Posterior cingulate gyrus (tissue), 11 donors: ENCODE measurements at places on chromosomes 4 and X.

DNA sequence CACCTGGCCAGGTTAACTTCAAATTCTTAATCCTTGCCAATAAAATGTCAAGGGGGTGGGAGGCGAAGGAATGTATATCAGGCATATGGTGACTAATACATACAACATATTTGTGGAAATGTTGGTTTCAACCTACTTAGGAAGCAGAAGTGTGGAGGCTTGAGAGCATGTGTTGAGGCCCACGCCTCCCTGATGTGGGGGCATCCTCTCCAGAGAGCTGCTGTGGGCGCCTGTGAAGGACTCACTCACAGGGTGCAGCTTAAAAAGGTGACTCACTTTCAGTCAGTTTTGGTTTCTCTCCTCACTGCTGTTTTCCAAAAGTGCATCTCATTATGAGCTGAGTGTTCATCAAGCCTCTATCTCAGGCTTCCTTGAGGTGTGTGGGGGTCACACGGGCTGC, 27.5 kb downstream of the LNX1 start:
- no peak for DNase-seq

- no peak for DNase-seq
Measured at GRCh38 chr4:78179196-78179595, 122.1 kb downstream of the FRAS1 start.

DNA sequence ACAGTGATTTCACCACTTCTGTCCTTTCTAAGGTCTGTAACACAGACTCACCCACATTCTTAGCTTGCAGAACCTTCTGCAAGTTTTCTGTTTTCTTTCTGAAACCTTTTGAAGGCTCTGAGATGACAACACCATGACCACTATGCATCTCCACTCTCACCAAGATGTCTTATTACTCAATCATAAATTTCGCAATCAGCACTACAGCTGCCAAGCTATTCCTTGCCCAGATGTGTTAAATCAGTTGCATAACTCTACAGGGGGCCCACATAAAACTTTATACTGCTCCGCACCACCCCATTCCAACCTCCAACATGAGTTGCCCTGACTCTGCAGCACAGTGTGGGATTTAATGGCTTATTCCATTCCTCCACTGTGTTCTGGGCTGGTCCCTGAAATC, 229.9 kb downstream of the COL25A1 start:
- DNase-seq, result no peak

- DNase-seq, result no peak
Measured at GRCh38 chrX:15988661-15989603, 134.3 kb upstream of the AP1S2 start.

- DNase-seq, result no peak
Measured at GRCh38 chr4:117987464-117987863, 46.8 kb upstream of the NDST3 start.

GRCh38 chrX:12919051-12919450, 12.6 kb downstream of the TLR8 start:
- DNase-seq, result no peak

- no peak for DNase-seq
Measured at GRCh38 chr4:3770323-3771163, 4.4 kb downstream of the ADRA2C start.

DNA sequence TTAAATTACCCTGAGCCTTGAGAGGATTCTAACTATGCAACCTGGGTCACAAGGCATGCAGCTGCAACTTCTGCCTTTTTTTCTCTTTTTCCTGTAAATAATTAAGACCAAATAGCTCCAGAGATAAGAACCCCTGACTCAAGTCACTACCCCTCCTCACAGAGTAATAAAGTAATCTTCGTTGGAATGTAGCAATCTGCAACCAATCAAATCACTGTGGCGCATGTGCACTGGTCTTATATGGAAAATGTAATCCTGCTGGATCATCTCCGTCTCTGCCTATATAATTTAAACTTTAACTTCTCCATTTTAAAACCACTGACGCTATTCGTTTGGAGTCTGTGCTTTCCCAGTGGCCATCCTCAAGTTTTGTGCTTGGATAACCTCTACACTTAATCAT, 6.1 kb upstream of the EFHC2 start:
- no peak for DNase-seq

DNA sequence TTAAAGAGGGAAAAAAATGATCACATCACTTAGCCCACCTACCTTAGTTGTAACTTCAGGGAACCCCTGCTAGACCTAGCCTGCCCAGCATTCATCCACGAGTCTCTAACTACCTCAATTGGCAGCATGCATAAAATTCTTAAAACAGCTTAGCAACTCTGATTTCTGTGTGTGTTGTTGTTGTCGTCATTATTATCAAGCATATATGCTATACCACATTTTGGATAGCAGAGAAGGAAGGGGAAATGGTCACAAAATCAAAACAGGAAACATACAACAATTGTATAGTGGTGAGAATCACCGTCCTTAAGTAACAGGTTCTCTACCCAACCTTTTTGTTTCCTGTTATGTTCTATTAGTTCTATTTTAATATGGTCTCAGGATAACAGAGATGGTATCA, 2.7 kb upstream of the ACOT9 start:
- DNase-seq, result no peak

DNA sequence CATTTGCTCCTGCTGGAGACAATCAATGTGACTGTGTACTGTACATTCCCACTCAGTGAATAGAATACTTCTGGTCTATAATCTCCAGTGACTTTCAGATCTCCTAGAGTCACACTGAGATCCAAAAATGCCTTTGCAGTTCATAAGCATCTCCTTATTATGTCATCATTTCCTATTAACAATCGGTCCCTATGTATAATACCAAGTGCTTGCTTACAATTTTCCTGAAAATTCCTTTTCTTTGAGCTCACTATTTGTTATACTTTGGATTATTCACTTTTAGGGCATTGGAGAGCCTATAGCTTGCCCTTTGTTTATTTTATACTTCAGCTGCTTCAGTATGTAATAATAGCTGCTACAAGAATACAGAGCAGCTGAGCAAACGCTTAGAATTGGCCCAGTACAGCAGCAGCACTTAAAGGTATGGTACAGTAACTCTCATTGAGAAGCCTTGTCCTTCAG, 313.0 kb downstream of the DCTD start:
- DNase-seq, result no peak

GRCh38 chrX:10135561-10136399, 21.0 kb upstream of the CLCN4 start:
- DNase-seq, result no peak

- no peak for DNase-seq
Measured at GRCh38 chrX:104913348-104913747, 307.1 kb downstream of the TEX13A start.

GRCh38 chr4:87032884-87033533, 98.2 kb downstream of the AFF1 start:
- no peak for DNase-seq

- DNase-seq, result no peak
Measured at GRCh38 chr4:155530857-155531256, 135.8 kb upstream of the GUCY1A1 start.

- DNase-seq, result no peak
Measured at GRCh38 chrX:103716962-103717361, 6.3 kb downstream of the TMEM31 start.

GRCh38 chr4:19051831-19052230, 1030.3 kb upstream of the LCORL start:
- DNase-seq, result no peak

- no peak for DNase-seq
Measured at GRCh38 chr4:17325098-17325497, 186.8 kb downstream of the QDPR start.

DNA sequence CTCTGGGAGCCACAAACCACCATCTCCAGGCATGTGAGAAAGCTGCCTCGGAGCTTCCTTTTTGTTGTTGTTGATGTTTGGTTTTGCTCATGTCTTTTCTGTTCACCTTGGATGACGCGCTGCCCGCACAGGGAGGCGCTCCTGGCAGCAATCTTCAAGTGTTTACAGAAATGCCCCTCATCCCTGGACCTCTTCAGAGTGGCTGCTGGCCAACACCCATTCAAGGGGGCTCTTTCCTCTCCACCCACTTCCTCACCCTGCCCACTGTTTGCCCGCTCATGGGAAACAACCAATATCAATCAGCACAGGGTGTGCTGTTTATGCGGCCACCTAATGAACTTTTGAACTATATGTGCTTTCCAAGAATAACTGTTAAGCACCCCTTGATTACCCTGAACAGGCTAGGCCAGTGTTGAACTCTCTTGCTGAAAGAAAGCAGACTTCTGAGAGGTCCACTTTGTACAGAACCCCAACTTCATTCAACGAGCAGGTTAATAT, 355.1 kb upstream of the CLNK start:
- no peak for DNase-seq

GRCh38 chrX:445727-446126, 59.0 kb upstream of the PPP2R3B start:
- no peak for DNase-seq

DNA sequence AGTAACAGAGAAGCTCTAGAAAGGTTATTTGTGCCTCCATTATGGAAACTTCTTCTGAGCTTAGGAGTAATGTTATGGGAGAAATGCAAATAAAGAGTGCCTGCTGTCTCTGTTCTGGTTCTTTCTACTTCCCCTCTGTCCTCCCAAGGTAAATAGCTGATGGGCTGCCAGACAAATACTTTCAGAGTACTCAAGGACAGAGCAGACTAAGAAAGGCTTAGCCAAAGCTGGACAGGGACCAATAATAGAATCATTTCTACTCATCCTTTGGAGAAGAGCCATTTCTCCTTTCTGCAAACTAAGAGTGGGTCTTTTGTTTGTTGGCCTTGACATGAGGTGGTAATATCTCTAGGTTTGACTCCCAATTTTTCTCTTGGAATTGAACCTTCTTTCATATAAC, 136.1 kb downstream of the MID1IP1 start:
- DNase-seq, result no peak

DNA sequence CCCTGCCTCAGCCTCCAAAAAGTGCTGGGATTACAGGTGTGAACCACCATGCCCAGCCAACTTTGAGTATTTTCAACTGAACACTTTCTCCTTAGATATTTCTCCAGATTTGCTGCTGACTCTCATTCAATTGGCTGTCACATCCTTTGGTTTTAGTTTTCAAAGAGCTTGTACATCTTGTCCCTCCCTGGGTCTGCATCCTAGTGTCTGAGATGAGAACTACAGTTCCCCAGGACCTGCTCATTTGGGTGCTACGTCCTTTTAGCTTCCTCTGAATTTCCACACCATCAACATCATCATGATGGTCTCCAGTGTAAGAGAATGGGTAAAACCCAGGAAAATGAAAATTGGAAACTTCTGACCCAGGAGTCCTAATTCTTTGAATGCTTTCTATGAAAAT, 312.9 kb downstream of the NLGN4X start:
- DNase-seq, result no peak

- DNase-seq, result peak; percentile 66
Measured at GRCh38 chrX:57918750-57919436, 8.6 kb upstream of the ZXDA start.

DNA sequence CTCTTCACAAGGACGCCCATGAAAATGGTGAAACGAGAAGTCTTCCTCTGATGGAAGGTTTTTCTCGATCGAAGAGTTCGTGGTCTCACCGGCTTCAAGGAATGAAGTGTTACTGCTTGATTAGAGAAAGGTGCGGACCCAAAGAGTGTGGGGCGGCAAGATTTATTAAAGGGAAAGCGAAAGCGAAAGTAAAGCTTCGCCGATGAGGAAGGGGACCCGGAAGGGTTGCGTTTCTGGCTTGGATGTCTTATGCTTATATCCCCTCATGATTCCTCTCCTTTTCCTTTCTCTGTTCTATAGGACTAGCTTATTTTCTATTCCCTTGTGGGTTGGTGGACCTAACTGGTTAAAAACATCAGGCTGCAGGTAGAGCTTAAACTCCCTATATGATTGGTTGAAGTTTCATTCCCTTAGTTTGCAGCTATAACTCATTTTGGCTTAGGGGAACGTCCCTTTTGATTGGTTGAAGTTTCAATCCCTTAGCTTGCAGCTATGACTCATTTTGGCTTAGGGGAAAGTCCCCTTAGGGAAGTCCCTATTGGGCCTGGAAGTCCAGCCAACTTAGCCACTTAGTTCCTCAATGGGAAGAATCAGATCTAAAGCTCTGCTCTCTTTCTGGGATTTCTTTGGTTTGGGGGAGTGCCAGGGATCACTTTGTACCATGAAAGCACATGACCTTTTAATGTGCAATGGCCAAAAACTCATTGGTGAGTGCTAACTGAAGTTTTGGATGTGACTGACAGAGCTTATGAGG, 1025.0 kb upstream of the PCDH10 start:
- no peak for DNase-seq

DNA sequence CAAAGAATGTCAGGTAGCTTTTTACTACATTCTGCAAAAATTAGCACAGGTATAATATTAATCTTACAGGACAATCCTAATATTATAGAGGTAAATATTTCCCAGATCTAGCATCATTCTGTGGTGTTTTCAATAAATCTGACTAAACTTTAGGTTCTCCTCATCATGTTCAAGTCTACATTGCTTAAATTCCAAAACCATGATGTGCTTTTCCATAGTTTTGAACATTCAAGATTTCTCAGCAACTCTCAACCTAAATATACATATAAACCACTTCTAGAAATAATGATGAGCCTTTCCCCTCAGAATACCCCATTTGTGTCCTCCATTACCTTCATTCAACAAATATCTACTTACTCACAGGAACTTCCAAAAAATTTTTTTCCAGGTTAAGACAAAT, 23.1 kb downstream of the EIF4E start:
- DNase-seq, result no peak

DNA sequence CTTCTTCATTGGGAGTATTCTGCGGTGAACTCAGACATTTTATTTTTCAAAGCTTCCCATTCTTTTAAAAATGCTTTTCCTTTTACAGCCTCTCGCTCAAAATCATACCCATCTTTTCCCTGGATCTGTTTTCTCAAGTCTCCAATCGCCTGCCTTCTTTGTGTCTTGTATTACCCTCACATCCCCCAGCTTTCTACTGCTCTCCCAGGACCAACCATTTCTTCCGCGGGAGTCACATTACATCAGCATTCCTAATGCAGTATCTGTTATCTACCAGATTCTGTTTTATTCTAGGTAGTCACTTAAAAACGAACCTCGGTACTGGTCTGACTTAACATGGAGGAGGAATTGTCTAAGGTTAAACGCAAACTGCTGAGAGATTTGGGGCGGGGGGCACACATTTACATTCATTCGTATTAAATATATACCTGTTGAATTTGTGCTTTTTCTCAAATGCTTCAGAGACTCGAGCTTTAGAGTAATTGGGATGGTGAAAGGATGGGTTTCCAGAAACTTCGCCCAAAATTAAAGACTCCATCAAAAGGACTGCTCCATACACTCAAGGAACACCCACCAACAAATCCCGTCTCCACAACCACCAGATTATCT, 493 bp upstream of the UCHL1 start:
- no peak for DNase-seq

GRCh38 chr4:57154191-57154590, 44.0 kb upstream of the IGFBP7 start:
- no peak for DNase-seq

- DNase-seq, result no peak
Measured at GRCh38 chrX:57583477-57583876, 8.3 kb upstream of the ZXDB start.

DNA sequence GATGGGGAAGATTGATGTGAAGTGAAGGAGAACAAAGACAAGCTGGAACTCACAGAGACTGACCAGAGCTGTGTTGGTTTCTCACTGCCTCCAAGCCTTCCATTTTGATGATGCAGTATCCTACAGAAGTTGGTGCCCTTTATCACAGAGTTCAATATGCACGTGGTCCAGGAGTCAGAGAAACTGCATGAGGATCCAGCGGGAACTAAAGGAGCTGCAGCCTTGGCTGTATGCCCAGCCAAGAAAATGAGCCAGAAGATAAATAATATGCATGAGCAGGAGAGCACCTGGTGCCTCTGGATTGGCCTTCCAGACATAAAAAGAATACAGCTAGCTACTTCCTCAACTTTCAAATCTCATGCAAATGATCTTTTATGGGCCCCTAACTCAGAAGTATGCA, 44.3 kb upstream of the DCLK2 start:
- DNase-seq, result no peak

GRCh38 chr4:78032446-78032845, 24.7 kb upstream of the FRAS1 start:
- no peak for DNase-seq
